ENCODE measurements at places on chromosomes 3 and 15.

DNA sequence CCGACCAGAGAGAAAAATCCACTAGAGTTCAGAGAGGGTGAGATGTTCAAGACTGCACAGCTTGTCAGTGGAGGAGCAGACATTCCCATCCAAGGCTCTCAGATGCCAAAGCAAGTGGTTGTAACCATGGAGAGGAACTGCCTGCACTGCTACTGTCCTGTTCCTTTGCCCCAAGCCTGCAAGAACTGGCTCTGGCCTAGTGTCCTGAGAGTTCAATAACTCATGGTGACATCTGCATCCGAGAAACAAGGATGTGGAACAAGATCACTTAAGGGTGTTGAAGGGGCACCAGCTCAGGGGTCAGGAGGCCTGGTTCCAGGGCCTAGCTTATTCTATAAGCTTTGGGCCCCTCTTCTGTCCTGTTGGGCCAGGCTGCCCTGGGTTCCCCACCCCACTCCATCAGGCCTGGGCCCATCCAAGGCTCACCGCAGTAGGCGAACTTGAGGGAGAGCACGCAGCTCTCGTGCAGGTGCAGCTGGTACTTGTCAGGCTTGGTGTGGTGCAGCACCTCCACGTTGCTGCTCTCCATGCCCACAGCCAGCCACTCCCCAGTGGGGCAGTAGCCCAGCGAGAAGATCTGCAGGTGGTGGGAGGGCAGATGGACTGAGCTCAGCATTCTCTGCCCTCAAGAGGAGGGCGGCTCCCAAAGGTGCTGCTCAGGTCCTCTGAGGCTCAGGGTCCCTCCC lies 45.6 kb downstream of the TLE3 start:
- no peak for DNase-seq

GRCh38 chr15:41661078-41661517 lies 893 bp downstream of the MGA start:
- no peak for DNase-seq

DNA sequence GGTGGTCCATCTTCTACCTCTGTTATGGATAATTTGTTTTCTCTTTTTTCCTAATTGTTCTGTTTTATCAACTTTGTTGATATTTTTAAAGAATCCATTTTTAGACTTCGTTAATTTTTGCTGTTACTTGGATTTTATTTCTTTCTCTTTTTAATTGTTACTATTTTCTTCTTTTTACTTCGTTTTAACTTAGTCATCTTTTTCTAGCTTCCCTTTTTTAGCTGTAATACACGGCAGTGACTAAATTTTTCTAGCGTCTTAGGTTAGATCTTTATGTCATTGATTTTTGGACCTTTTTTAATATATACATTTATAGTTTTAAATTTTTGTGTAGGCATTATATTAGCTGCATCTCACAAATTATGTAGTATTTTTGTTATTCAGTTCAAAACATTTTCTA lies 33.1 kb downstream of the ARIH2 start:
- DNase-seq, result no peak

- DNase-seq, result no peak
Measured at GRCh38 chr15:49712846-49713450, 92.1 kb downstream of the DTWD1 start.

- no peak for DNase-seq
Measured at GRCh38 chr3:125280668-125281361, 68.3 kb upstream of the SLC12A8 start.

DNA sequence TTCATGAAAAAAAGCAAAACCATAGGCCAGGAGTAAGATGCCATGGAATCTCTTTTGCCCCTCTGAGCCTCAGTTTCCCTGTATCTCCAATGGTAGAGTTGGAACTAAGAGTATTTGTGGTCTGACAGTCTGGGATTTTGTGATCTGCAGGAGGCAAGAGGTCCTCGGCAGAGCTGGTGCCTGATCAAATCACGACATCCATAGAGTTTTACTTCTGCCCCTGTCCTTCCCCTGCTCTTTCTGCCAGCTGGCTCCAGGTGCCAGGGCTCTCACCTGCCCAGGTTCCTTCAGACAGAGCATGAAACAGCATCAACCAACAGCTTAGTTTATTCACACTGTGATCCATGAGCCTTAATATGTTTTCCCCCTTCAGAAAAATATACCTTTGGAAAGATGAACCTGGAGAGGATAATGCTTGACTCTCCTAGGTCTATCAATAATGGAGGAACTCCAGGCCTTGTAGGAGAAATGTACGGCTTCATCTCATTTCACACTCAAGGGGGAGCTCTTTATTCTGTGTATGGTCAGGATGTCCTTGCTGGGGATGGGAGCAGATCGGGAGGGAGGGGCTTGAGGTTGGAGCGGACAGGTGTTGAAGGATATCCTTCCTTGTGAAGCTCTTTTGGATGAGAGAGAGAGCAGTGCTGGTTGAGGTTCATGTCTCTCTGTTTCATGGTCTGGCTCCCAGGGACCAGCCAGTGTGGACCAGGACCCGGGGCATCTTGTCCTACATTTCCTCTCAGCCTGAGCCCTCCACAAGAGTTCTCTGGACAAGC lies 309.9 kb downstream of the RPLP1 start:
- no peak for DNase-seq

GRCh38 chr15:90610190-90610589 lies 80.5 kb downstream of the CRTC3 start:
- no peak for DNase-seq

DNA sequence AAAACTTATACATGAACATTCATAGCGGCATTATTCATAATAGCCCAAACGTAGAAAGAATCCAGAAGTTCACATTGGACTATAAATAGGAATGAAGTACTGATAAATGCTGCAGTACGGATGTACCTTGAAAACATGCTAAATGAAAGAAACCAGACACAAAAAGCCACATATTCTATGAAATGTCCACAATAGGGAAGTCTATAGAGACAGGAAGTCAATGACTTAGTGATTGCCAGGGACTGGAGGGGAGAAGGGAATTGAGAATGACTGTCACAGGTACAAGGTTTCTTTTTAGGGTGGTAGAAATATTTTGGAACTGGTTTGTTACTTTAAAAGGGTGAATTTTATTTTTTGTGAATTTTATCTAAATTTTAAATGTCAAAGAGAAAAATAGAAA lies 71.4 kb upstream of the SKOR1 start:
- no peak for DNase-seq

DNA sequence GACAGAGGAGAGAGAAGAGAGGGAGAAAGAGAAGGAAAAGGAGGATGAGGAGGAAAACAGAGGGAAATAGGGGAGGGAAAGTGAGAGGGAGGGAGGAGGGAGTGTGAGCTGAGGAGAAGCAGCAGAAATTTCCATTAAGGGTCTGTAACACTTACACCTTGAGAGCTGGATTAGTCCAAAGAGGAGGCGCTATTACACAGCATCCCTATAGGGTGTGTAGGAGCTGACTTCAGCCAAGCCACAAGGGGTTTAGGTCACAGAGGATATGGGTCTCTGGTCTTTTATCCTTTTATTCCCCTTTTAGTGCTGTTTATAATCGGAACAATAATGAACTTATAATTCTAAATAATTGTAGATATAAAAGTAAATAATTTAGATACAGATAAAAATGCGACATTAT lies 230.4 kb downstream of the GABRG3 start:
- DNase-seq, result no peak

DNA sequence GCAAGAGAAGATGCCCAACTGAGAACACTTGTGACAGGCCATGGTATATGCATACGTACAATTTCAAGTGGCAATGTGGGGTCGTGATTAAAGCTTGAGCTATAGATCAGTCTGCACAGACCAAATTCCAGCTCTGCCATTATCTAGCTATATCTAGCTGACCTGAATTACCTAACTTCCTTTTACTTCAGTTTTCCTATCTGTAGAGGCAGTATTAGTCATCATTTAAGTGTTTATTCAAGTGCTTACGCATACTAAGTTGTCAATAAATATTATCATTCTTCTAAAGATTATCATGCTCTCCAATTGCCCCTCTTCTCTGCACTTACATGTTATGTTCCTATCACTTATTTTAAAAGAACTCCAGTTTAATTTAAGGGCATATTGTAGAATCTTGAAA lies 87.9 kb downstream of the ARPP21 start:
- no peak for DNase-seq

DNA sequence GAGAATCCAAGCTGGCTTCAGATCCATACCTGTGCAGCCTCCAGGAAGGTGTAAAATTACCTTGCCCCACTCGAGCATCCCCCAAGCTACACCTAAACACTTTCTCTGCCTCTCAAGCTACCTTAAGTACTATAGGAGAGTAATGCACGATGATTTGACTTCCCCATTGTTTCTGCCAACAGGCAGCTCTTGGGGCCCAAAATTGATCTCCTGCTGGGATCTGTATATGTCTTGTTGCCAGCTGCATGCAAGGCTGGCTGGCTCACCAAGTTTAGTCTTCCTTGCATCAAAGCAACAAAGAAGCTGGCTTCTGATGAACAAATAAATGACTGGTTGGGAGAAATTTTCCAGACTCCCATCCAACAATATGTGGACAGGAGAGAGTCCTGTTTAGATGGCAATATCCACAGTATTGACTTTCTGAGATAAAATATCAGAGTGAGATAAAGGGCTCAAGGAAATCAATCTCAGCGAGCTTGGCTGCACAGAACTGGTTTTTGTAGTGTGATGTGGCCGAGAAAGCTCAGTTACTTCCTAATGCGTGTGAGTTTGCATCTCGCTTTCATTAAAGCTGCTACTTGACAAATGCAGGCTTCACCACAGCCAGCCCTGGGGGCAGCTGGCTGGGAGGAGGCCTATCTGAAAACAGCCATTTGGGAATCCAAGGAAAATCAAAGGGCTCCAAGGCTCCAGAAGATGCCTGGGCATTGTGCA lies 140.7 kb downstream of the MINAR1 start:
- no peak for DNase-seq

- no peak for DNase-seq
Measured at GRCh38 chr3:16370872-16371740, 106.1 kb downstream of the OXNAD1 start.

GRCh38 chr3:59245300-59245858 lies 195.6 kb upstream of the CFAP20DC start:
- no peak for DNase-seq

GRCh38 chr3:60703008-60703407 lies 548.2 kb downstream of the FHIT start:
- DNase-seq, result no peak

DNA sequence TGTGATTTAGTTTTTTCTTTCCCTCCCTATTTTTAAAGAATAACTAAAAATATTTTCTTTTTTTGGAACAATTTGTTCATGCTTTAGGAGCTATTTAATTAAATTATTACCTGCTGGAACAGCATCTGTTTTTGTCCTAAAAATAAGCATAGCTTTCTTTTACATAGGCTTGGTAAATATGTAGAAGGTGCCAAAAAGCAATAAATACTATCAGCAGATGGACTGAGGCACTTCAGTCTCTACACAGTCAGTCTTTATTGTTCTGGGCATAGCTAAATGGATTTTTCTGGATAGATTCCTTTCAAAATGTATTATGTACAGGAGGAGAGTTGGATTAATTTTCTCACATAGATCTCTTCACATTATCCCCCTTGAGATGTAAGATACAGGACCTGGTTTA lies 223.5 kb downstream of the NAALADL2 start:
- DNase-seq, result no peak

- DNase-seq, result no peak
Measured at GRCh38 chr15:68442041-68442440, 10.1 kb upstream of the ITGA11 start.

DNA sequence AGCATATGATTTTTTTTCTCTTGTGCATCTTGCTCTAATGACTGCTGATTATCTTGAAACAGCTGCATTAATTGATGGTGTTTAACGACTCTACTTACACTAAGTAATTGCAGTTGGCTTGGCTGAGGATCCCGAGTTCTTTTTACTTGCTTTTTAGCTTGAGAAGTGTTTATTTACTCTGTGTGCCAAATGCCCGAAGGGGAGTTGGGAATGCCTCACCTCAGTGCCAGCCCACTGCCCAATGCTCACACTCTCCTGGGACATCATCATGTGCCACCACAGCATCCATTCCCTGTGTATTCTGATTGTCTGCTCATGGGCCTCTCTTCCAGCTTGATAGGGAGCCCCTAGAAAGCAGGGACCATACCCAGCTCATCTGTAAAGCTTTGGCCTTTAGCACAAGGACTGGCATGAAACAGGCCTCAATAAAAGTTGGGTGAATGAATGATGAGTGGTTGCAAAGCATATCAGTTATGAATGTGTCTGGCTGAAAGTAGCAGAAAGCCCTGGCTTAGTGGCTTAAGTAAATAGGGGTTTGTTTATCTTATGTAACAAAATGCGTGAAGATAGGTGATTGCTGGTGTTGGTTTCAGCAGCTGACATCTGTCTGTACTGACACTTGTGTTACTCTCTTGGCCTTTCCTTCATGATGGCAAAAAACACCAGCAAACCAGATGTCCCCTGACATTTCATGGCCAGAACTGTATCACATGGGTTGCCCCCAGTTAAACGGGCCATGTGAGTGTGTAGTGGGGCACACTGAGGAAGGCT lies 8.1 kb downstream of the PXYLP1 start:
- DNase-seq, result peak; percentile 32

GRCh38 chr15:70272565-70273355 lies 175.0 kb upstream of the TLE3 start:
- no peak for DNase-seq

GRCh38 chr15:101490408-101490891 lies 943 bp upstream of the PCSK6 start:
- no peak for DNase-seq

DNA sequence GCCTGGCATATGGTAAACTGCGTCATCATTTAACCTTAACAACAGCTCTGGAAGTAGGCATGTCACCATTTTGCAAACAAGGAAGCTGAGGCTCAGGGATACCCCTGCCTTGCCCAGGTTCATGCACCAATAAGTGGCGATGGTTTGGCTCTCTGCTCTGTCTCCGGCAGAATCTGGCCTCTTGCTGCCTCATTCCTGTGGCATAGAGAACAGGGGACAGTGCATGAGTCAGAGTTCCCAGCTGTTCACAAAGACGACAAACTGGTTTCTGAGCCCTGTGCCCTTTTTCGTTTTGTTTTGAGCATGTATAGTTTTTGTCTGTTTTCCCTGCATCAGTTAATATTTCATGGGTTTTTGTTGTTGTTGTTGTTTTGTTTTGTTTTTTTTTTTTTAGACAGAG lies 236.8 kb downstream of the OPA1 start:
- DNase-seq, result no peak

DNA sequence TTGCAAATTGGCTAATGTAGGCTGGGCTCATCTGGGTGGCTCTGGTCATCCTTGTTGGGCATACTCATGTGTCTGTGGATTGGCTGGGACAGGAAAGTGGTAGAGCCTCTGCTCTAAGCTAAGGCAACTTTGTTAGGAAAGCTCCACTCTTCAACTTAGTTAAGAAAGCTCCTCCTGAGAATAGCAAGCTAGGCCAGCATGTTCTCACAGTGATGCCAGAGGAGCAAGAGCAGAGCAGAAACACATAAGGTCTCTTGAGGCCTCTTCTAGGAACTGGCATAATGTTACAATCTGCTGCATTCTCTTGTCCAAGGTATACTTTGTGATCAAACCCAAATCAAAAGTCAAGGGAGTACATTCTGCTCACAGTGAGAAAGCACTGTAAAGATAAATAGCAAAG lies 158.6 kb upstream of the RORA start:
- DNase-seq, result no peak

Measured in SHP77 treated with DMSO at 0.1 percent for 48 hours (cell line).